ENCODE measurements at places on chromosomes 7 and 10.
A peak's percentile ranks its signal among the peaks of the same experiment; 100 is the strongest.

- no peak for DNase-seq
Measured at GRCh38 chr10:9707216-9707615, 1310.5 kb upstream of the CELF2 start.

GRCh38 chr7:77426521-77427051, 10.4 kb upstream of the GSAP start:
- no peak for DNase-seq

GRCh38 chr10:93080350-93081046, 6.8 kb downstream of the CYP26A1 start:
- DNase-seq: peak; percentile 9

- no peak for DNase-seq
Measured at GRCh38 chr7:130560972-130561371, 69.1 kb downstream of the MEST start.

DNA sequence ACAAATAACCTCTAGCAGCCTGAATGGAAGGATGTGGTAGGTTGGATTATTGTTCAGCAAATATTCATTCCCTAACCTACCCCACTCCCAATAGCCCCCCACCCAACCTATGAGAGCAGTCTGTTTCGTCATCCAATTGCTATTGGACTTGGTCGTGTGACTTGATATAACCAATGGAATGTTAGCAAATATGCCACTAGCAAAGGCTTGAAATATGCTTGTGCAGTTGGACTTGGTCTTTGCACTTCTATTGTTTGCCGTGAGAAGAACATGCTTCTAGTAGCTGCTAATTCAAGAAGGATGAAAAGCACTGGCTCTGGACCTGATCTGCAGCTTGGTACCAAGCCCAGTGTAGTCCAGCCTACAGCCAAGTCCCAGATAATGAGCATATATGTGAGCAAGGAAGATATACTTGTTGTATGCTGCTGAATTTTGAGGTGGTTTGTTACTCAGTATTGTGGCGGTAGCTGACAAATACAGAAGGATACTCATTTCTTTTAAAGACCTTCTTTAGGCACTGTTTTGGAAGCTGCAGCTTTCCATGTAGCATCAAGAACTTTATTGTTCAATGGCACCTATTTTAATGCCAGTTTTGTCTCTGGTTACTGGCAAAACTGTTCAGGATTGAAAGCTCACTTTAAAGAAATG, 180.4 kb downstream of the EXOC4 start:
- no peak for DNase-seq

DNA sequence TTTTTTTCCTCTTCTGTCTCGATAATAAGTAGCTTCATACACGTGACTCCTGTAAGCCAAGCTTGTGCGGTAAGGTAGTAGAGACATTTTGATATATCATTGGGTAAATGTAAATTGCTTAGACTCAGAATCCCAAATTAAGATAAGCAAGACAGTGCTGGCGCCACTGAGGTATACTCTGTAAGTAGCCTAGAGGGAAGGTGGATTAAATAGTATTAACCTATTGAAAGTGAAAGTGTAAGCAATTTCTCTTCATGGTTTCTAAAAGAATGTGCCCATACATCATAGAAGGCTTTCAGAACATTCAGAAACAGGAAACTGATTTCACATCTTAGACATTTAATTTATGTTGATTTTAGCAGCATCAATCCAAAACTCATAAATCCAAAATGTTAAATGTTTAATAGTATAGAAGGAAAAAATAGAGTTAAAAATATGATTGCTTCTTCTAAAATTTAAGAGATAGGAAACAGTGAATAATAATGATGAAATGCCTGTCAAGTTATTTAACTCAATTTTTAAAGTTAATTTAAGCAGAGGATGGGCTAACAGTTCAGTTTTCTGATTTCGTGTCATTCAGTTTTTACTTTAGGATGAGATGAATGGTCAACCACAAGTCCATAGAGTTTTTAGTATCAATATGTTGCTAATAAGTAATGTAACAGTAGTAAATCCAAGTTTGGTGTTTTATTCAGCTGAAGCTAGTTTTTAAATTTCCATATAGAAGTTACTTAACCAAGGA, 36.8 kb downstream of the LRRC72 start:
- DNase-seq: no peak

DNA sequence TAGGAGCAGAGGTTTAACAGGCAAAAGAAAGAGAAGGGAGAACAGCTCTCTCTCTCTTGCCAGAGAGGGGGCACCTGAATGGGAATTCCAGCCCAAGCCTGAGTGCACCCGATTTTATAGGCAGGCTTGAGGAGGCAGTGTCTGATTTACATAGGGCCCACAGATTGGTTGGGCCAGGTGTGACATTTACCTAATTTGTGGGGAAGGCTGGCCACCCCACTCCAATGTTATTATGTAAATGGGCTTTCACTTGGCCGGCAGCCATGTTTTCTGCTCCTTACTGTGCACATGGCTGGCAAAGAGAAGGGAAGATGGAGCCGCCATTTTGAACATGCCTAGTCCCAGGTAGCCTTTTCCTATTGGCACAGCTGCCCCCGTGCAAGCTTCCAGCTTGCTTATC, 735.5 kb upstream of the AUTS2 start:
- DNase-seq: no peak

DNA sequence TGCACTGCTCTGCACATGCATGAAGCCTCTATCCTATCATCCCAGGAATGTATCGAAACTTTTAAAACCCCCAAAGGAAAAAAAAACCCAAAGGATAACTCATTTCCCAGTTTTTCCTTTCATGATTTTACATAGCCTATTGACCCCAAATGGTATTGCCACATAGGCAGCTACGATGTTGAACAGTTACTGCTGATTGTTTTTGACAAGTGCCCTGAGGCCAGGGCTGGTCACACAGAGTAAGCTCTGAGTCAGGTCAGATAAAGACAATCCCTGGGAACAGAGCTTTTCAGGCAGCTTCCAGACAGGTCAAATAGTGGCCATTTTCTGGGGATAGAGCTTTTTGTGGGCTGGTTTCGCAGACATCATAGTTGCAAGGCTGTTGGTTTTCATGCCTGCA, 52.1 kb downstream of the MYL10 start:
- no peak for DNase-seq

All from stimulated activated CD8-positive, alpha-beta memory T cell treated with anti-CD3 and anti-CD28 coated beads, Interleukin-2, amount 100 ng/mL, for 1 hour (primary cell).